AG04449 (cell line): ENCODE measurements at places on chromosomes 7 and 10.

GRCh38 chr7:36473454-36474282 lies 84.0 kb downstream of the ANLN start:
- DNase-seq = no peak

DNA sequence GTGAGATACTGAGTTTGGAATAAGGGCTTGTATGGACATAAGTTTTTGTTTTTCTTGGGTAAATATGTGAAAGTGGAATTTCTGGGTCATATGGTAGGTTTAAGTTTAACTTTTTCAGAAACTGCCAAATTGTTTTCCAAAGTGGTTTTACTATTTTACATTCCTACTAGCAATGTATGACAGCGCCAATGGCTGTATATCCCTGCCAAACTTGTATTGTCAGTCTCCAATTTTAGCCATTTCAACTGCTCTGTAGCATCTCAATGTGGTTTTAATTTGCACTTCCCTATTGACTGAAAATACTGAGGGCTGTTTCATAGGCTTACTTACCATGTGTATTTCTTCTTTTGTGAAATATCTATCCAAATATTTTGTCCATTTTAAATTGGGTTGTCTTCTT lies 90.5 kb upstream of the ZNF32 start:
- peak; percentile 28 for DNase-seq

DNA sequence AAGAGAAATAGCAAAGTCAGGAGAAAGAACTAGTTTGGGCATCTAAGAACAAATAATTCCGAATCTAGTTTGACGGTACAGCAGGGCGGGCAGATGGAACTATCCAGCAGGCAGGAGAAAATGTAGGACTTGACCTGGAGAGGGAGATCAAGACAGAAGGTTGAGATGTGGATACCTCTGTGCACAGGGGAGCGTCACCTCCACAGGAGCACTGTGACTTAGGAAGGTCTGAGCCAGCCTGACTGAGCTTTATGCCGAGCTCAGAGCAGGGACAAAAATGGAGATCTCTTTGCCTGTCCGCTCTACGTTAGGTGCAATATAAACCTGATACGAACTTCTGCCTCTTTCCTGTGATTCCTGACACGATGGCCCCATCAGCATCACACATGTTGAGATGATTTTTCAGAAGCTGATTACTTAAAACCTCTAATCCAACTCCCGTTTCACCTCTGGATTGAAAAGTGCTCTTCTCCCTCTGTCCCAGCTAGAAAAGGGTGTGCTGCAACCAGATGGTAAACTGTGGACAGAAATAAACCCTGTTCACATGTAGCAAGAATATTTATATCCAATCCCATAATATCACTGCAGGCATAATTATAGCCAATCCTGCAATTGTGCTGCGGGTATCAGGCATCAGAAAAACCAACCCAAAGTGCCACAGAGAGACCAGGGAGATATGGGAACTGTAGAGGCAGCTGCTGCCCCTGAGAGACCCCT lies 13.6 kb upstream of the SORBS1 start:
- no peak for DNase-seq

GRCh38 chr10:44427479-44427878 lies 42.6 kb upstream of the CXCL12 start:
- no peak for DNase-seq

DNA sequence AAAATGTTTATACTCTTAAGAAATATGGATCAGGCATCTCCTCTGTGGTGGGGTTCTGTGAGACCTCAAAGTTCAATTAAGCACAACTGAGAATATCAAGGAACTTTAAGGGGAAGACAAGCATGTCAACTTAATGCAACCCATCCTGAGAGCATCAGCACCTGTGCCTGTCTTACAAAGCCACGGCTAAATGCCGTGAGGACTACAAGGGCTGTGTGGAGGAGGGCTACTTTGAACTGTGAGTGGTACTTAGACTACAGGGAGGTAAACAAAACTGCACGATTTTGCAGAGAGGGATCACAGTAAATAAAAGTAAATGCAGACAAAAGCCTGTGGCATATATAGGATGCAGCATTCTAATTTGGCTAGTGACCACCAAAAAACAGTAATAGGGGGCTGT lies 139.1 kb downstream of the ATE1 start:
- no peak for DNase-seq

DNA sequence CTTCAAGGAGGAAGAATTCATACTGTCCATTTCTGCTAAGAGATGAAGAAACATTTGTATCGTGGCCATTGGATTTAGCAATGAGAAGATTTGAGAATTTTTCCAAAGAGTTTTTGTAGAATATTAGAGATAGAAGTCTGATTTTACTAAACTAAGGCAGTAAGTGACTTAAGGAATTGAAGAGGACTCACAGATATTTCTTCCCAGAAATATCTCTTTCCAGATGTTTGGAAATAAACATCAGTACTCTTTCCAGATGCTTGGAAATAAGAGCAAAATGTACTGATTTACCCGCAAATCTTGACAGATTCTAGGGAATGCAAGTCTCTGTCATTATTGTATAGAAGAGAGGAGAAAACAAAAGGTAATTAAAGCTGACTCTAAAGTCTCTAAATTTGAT lies 91.3 kb downstream of the IMMP2L start:
- no peak for DNase-seq

DNA sequence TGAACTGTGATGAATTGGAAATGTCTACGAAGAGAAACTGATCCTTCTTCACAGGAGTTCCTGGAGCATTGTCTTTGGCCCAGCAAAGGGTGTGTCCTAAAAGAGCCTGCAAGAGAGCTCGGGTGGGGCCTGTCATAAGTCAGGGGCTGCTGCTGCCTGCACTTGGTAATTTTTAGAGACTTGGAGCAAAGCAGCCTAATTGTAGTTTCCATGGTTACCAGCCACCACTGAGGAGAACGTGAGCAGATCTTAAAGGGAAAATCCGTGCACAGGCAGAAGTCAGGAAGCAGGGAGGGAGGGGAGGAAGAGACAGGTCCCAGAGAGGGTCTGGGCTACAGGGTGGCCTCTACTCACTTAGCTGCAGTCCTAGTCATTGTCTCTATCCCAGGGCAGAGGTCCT lies 463.6 kb downstream of the PLXNA4 start:
- no peak for DNase-seq

GRCh38 chr7:122532406-122533269 lies 166.3 kb downstream of the RNF133 start:
- no peak for DNase-seq

- peak; percentile 9 for DNase-seq
Measured at GRCh38 chr10:110758898-110759297, 112.8 kb upstream of the PDCD4 start.

- no peak for DNase-seq
Measured at GRCh38 chr7:78413568-78413967, 615.0 kb downstream of the PHTF2 start.

DNA sequence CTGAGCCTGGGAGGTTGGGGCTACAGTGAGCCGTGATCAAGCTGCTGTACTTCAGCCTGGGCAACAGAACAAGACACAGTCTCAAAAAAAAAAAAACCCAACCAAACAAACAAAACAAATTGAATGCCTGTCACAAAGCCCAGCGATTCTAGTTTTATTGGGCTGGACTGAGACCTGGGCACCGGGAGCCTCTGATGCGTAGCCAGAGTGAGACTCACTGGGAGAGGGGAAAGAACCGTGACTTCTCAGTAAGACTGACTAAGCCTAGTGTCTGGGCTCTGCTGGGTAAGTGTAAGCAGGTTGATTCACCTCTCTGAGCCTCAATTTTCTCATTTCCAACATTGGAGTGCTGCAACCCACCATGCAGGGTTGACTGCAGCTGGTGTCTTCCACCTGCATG lies 10.1 kb upstream of the LEP start:
- no peak for DNase-seq

DNA sequence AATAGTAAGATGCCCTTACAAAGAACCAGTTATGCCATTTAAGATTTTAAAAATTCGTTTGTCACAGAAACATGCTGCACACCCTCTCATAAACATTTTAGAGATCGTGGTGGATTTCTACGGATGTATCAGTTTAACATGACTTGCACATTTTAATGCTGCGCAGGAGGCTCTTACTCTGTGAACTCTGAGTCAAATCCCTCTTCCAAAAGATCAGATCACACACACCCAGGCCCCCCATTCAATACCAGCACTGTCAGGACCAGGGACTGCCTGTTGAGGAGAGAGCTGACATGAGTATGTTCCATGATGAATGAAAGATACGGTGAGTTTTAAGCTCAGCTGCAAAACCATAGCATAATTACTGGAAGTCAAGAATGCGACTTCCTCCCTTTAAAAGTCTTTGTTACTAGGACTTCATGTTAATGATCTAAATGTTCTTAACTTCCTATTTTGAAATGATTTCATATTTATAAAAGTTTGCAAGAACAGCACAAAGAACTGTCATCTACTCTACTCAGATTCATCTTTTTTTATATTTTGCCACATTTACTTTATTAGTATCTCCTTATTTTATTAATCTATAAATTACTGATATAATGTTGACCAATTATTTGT lies 500.2 kb downstream of the GLRX3 start:
- DNase-seq = no peak

DNA sequence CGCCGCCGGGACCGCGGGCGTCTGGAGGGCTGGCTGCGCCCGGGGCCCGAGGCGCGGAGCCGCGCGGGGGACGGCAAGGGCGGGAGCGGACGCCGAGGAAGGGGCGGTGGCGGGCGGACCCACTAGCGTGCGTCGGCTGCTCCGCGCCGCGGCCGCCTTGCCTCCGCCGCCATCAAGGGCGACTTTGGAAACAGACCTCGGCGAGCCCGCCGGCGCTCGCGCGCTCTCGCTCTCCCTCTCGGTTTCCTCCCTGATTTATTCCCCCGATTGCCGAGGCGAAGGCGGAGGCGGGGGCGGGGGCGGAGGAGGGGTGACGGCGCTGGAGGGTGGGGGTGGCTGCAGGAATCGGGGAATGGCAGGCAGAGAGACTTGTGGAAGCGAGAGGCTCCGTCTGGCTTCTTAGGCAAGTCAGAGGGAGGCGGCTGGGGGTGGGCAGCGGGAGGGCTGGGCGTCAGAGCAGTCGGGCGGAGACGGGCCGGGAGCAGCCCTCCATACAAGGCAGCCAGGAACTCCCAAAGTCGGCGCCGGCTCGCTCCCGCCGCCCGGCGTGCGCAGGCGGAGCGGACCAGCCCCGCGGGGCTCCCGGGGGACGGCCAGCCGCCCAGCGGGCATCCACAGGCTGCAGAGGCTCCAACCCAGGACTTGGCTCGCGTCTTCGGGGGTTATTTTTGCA lies at the start of gene CACNA2D1:
CACNA2D1 (minus strand) TSS at position 231 of the 673 bp plus-strand sequence.
- peak; percentile 47 for DNase-seq

DNA sequence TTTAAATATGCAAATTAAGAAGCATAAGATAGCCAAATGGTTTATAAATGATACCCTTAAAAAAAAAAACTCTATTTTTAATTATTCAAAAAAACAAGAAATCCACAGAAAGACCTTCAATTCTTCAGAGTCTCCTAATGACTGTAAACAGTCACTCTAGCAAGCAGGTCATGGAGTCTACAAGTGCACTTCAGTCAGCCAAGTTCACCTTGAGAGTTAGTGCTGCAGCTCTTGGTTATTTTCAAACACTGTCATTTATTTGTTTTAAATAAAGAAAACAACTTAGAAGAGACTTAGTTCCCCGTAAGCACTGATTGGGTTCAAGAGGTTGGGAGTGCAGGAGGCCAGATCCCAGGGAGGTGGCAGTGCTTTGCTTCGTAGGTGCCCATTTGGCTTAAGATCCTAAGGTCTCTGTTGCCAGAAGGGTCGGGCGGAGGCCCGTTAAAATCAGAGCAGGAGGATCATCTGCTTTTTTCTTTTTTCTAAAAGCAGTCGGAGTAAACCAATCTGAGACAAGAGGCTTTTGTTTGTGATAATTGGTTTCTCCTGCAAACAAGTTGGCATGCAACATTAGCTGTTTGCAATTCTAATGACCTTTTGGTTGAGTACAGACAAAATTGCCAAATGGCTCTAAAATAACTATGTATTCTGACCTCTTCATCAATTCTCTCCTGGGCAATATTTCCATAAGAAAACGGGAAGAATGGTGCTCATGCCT lies 86.4 kb upstream of the ELMO1 start:
- DNase-seq = no peak
